ENCODE measurements at places on chromosomes 4 and X.

- no peak for DNase-seq
Measured at GRCh38 chr4:14294611-14295010, 667.1 kb upstream of the BOD1L1 start.

DNA sequence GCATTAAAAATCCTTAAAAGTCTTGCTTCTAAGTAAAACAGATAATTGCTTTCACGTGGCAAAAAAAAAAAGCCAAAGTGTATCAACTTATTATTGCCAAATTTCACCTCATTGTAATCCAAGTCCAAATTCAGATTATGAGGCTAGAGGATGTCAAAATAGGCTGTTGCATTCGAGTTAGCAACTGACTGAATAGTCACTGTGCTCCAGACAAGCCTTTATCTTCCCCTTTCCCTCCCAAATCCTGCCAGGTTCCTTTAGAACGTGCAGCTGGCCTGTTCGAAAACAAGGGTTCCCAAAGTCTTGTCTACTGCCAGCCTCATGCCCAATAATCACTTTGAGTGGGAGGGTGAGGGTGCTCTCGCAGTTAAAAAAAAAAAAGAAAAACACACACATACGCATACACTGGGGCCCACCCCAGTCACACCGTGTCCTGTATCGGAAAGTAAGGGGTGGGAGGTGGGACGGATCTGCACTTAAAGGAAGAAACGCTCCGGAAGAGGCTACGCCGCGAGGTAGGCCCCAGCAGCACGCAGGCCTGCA lies 603 bp downstream of the MAD2L1 start:
- peak; percentile 11 for DNase-seq

DNA sequence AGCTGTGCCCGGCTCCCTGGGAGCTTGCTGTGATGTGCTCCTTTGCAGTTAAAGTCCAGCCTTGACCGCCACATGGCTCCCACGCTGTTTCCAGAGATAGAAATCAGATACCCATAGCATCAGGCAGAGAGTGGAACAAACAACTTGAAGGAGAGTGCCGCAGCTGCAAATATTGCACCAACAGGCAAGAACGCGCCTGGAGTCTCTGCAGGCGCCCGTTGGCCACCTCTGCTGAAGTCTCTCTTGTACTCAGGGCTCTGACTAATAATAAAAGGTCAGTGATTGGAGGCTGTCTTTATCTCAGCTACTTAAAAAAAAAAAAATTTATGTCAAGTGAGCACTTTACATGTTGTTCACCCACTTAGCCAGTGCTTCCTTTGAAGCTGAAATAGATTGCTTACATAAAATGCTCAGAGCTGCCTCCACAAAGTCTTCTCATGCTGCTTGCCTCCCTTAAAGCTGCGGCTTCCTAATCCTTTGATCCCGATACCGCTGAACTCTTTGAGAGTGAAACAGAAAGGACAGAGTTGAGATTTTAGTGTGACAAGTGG lies 30.9 kb upstream of the TENM3 start:
- no peak for DNase-seq

DNA sequence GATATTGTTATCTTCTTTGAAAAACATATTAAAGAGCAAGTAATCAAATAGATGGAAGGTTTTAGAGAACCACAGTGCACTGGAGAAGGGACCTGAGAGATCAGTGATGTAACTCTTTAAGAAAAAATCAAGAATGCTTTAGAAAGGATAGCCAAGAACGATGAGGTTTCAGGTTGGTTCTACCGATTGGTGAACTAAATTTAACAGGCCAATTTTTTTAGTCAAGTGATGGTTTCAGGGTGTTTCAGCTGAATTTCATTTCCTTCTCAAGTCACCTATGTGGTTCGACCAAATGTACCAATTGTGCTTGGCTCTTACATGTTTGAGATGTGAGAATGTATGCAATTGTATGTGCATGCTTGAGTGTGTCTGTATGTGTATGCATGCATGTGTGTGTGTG lies 26.5 kb downstream of the HS3ST1 start:
- no peak for DNase-seq

GRCh38 chr4:41757521-41758156 lies 9.1 kb upstream of the PHOX2B start:
- no peak for DNase-seq

- no peak for DNase-seq
Measured at GRCh38 chr4:146521541-146522097, at the start of gene SLC10A7. Gene SLC10A7, minus strand, starts transcription at chr4:146521940. Its CDS starts 223 bp downstream, at chr4:146521717.

DNA sequence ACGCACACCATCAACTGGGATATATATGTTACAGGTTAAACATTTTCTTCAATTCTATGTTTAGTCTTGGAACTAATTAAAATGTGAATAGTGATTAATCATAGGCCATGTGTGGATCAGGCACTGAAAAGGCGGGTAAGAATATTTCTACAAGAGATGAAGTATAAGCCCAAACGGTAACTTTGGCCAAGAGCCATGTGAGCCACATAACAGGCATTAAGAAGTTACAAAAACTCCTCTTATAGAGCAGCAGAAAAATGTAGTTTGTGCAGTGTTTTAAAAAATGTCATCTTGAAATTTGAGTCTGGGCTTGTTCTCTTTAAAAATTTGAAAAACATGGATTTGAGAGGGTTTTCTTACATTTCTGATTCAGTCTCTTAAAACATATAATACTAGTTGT lies 521.8 kb upstream of the DIPK2B start:
- DNase-seq: no peak

GRCh38 chr4:78684325-78685079 lies 91.6 kb upstream of the BMP2K start:
- DNase-seq: no peak

GRCh38 chrX:40245488-40246071 lies 147.8 kb upstream of the BCOR start:
- DNase-seq: no peak

DNA sequence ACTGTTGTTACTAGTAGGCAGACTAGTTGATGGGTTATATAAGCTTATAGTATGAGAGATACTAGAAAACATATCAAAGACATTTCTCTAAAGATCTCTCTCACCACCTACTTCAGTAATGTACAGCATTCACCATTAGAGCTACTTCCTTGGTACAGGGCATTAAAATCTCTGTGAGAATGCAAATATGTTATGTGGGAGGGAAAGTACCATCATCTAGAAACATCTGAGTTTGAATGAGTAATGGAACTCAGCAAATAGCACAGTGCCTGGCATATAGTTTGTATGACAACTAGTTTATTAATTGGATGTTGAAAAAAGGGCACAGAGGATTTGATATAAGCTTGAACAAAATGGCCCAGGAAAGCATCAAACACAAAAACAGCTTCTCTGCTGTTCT lies 211.1 kb downstream of the GLUD2 start:
- no peak for DNase-seq

DNA sequence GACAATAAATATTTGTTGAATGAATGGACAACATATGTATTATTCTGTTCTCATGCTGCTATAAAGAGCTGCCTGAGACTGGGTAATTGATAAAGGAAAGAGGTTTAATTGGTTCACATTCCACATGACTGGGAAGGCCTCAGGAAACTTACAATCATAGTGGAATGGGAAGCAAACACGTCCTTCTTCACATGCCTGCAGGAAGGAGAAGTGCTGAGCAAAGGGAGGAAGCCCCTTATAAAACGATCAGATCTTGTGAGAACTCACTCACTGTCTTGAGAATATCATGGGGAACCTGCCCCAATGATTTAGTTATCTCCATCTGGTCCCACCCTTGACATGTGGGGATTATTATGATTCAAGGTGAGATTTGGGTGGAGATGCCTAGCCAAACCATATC lies 233.9 kb upstream of the AADAT start:
- DNase-seq: no peak

DNA sequence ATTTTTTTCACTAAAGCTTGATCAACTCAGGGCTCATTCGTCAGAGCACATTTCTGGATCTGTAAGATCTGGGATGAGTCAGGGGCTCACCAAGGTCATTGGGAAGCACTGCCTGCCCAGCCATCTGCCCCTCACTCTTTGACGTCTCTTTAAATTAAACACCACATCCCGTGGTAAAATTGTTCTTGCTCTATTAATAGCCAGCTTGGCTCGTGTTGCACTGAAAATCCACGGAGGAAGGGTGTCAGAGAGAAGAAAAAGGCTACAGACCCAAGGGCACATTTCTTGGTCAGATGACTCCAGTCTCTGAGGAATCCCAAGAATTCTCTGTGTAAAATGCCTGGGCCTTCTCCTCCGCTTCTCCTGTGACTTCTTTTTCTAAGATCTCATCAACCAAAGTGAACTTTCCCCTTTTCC lies 45.7 kb upstream of the GATB start:
- DNase-seq: no peak
